Retinal pigment epithelial cell (primary cell): ENCODE measurements at places on chromosomes 3 and 15.
A peak's percentile ranks its signal among the peaks of the same experiment; 100 is the strongest.

DNA sequence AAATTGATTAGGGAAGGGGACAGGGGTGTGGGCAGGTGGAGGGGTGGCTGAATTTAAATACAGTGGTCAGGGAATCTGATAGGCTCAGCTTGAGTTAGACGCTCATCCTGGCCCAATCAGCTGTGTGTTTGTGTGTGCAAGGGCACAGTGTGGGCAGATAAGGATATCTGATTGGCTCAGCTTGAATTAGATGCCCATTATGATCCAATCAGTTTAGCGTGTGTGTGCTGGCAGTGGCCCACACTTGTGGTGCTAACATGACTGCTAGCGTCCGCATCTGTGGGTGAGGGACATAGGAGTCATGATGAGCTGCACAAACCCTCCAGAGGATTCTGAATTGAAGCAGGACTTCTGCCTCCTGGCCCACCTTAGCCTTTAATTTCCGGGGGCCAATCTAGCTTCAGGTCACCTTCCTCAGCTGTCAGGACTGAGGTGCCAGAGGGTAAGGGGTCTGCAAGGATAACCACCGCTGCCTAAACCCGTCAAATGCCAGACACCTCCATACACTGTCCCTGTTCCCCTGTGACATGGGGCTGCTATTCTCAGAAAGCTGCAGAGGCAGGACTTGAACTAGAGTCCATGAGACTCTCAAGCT, 97.3 kb downstream of the CORO2B start:
- DNase-seq = no peak

- DNase-seq = no peak
Measured at GRCh38 chr3:178022599-178022998, 513.6 kb upstream of the KCNMB2 start.

GRCh38 chr3:22121068-22121701, 370.2 kb upstream of the ZNF385D start:
- DNase-seq = no peak

GRCh38 chr3:25503898-25504301, 75.8 kb downstream of the RARB start:
- no peak for DNase-seq

- no peak for DNase-seq
Measured at GRCh38 chr3:53518495-53518981, 24.1 kb downstream of the CACNA1D start.

- peak; percentile 30 for DNase-seq
Measured at GRCh38 chr3:62876064-62876463, 848 bp upstream of the CADPS start.

GRCh38 chr3:65170390-65171042, 482.7 kb upstream of the ADAMTS9 start:
- DNase-seq = peak; percentile 99
